NCI-H526 (cell line): ENCODE measurements at places on chromosomes 6 and 20.

DNA sequence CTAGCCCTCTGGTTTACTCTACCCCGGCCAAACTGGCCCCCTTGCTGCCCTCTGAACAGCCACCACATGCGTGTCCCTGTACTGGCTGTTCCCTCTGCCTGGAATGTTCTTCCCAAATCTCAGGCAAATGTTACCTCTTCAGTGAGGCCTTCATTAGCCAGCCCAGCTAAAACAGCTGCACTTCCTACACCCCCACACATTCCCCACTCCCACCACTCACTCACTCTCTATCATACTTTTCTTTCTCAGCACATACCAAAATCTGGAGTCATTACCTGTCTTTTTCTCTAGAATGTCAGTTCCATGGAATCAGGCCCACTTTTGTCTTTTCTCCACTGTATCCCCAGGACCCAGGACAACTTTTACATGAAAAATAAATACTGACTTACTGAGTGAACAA lies 401.2 kb upstream of the SULF2 start:
- DNase-seq = no peak

GRCh38 chr6:52538252-52538900 lies 38.5 kb downstream of the TRAM2 start:
- DNase-seq = no peak

GRCh38 chr20:5364997-5365597 lies 48.3 kb upstream of the PROKR2 start:
- no peak for DNase-seq

DNA sequence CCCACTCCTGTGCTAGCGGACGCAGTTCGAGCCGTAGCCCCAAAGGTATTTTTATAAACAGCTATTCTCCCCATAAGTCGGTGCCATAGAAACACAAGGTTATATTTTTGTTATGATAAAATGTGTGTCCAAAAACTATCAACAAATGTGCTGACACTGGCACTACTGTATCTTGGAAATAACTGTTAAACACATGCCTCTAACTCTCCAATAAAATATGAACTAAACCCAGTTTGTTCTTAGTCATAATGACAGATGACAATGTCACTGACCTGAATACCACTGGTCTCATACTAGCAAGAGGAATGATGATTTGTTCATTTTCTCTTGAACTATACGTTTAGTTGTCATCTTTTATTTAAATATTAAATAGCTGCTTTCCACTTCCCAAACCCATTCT lies 51.4 kb upstream of the NUP153 start:
- DNase-seq = no peak

- no peak for DNase-seq
Observed at GRCh38 chr20:48684501-48685041, 143.2 kb downstream of the PREX1 start.

- DNase-seq = peak; percentile 49
Observed at GRCh38 chr6:36130667-36131510, 576 bp downstream of the MAPK13 start.

DNA sequence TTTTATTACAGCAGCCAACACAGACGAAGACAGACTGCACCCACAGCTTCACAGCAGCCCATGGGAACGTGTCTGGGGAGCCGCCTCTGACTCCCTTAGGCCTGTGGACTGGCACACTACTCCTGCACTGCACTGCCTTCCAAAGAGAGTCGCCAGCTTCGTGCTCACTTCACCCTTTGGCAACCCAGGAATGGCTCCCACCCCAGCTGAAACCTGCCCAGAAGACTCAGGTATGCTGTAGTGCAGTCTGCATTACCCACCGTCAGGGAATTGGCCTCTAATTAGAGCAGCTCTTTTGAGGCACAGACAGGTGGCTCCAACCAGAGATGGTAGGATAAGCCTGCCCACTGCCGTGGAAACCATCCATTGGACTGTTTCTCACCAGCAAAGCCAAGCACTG lies 39.9 kb upstream of the FRMD1 start:
- no peak for DNase-seq

DNA sequence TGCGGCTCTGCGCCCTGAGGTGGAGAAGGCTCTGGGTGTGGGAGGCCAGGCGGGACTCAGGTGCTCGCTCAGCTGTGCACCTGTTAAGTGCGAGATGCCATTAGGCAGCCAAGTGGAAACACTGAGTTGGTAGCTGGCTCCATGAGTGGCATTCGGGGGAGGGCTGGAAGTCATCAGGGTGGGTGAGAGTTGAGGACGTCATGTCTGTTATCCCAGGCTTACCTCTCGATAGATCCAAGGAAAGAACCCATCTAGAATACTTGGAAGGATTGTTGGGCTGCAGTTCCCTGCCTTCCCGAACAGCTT lies 41.3 kb downstream of the TAF8 start:
- DNase-seq = no peak

- DNase-seq = no peak
Observed at GRCh38 chr6:38527371-38527770, 112.4 kb downstream of the BTBD9 start.

DNA sequence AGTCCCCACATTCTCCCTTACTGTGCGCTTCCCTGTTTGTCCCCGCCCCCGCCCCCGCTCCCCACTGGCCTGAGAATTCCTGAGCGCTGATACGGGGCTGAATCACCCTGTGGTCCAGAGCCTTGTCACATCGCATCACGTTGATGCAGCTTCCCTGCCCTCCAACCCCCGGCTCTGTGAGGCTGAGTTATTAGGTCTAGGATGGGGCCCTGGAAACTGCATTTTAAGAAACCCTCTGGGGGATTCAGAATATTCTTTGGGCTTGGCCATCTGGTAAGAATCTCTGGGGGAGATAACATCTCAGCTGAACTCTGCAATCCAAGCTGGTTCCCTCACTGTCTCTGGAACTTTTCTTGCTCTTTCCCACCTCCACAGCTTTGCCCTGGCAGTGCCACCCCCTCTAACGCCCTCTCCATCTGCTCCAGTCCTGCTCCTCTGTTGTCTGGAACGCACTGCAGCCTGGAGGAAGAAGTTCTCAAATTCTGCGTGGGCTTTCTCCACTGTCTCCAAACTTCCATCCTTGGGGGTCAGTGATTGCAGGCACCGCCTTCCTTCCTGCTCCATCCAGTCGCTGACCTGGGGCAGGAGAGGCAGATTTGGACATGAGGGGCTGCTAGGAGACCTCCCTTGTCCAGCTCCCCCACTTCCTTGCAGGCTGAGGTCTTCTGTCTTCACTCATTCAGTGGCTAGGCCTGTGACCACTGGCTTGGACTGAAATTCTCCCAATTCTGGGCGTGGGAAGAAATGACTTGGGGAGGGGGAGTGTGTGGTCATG lies 42.6 kb downstream of the KIAA1755 start:
- no peak for DNase-seq

- DNase-seq = no peak
Observed at GRCh38 chr6:110720066-110720465, 95.2 kb downstream of the CDK19 start.
